ENCODE measurements at places on chromosomes 16 and 17.

GRCh38 chr16:4529085-4530060, 9.2 kb downstream of the CDIP1 start:
- DNase-seq: no peak

GRCh38 chr17:18218756-18219415, 6.5 kb upstream of the LLGL1 start:
- no peak for DNase-seq

- DNase-seq: peak; percentile 43
Measured at GRCh38 chr17:61551255-61551742, 39.7 kb downstream of the NACA2 start.

GRCh38 chr17:323181-323580, 29.4 kb downstream of the RPH3AL start:
- DNase-seq: no peak

DNA sequence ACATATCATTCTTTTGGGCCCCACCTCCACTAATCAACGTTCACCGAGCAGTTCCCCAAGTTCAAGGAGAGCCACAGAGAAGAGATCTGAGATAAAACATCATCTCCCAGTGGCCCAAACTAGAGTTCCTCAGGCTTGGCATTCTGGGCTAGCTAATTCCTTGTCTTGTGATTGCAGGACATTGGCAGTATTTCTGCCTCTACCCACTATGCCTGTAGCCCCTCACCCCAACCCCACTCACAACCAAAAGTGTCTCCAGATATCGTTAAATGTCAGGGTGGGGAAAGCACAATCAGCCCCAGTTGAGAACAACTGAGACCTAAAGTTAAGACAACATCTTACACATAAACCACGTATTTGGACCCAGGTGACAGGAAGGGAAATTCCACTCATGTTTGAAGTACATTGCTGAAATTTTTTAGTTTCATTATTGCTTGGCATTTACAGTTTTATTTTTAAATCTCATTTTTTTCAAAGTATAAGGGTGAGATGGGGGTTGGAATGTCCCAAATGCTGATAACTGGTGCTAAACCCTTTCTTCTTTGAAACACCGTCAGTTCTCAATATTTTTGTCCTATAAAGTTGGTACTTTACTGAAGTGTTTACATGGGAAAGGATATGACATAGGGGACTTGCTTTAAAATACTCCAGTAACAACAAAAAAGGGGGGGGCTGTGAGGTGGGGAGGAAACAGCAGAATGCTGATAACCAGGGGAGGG, 13.6 kb downstream of the ZC3H7A start:
- DNase-seq: no peak

DNA sequence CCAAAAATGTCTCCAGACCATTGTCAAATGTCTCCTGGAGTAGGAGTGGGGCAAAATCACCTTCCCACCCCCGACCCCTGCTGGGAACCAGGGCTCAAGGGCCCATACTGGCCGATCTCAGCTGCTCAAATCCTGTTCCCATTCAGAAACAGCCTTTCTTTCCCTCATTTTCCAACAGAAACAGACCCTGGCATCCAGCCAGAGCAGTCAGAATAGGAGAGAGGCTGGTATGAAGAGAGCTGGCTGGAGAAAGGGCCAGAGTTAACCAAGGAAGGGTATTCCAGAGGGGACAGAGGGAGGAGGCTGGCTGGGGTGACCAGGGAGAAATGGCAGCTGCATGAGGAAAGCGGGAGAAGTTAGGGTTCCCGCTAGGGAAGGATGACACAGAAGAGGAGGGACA, 199.1 kb downstream of the XYLT1 start:
- DNase-seq: no peak

GRCh38 chr16:3202903-3203539, 15.0 kb downstream of the OR1F1 start:
- no peak for DNase-seq

DNA sequence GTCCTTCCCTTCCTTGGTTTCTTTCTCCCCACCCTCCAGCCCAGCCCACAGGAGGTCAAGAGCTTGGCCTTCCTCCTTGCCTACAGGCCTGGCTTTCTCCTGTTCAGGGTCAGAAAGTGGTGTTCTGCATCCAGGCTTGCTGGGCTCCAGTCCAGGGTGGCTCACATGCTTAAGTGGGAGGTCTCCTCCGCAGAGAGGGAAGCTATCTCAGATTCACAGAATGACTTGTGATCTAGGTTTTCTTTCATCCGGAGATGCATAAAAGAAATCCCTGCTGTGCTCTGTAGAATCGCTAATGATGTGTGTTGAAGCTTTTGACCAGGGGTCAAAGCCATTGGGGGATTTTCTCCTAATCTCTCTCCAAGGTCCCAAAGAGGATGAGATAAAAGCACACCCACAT, 382.3 kb upstream of the EEF2KMT start:
- DNase-seq: no peak

GRCh38 chr17:47622180-47622549, 27.6 kb upstream of the KPNB1 start:
- DNase-seq: no peak

DNA sequence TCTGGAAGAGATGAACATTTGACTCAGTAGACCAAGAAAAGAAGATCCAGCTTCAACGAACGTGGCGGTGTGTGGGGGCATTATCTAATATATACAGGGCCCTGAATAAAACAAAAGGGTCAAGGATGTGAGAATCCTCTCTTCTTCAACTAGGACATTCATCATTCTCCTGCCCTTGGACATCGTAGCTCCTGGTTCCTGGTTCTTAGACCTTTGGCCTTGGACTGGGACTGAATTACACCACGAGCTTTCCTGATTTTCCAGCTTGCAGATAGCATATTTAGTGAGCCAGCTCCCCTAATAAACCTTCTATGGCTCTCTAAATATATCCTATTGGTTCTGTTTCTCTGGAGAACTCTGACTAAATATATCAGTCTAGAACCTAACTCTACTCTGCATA, 29.5 kb upstream of the HELZ start:
- DNase-seq: no peak

Data from NCI-H1436 (cell line).